H7 (cell line): ENCODE measurements at places on chromosomes 16 and 17.

DNA sequence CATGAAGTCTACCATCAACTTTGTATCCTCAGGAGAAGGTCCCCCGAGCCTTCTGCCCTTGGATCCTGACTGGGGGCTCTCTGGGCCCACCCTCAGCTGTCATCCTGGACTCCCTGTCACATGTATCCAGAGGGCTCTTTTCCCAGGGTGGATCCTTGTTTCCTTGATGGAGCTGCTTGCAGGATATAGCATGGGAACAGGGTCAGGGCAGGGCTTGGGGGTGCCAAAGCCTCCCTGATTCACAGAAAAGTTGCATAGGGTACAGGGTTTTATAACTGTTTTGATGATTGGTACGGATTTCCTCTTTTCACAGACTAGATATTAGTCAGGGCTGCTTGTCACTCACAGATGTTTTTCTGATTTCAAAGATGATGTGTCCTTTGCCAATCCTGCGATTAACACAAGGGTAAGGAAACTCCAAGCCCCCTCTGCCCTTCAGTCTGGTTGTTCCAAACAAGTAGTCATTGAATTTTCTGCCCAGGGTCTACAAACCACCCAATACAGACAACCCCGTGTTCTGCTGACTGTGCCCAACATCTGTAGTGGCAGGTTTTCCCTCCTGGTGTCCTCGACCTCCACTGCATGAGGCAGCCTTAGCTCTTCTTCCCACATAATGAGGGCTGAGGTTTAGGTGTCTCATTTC lies 20.6 kb upstream of the SLC35G3 start:
- DNase-seq = no peak

- DNase-seq = no peak
Measured at GRCh38 chr17:50764734-50765149, 2.6 kb downstream of the ANKRD40CL start.

DNA sequence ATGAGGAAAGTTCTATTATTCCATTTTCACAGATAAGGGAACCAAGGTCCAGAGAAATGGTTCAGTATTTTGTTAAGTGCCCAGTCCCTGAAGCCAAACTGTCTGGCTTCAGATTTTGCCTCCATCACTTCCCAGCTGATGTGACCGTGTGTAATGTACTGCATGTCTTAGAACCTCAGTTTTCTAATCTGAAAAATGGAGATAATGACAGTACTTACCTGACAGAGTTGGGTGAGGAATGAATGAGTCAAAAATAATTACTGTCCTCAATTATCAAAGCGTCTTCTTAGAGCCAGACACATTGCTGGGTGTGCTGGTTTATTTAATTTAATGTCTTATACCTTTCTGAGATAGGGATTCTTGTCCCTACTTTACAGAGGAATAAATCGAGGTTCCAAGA lies 6.7 kb downstream of the ZNF668 start:
- DNase-seq = no peak

DNA sequence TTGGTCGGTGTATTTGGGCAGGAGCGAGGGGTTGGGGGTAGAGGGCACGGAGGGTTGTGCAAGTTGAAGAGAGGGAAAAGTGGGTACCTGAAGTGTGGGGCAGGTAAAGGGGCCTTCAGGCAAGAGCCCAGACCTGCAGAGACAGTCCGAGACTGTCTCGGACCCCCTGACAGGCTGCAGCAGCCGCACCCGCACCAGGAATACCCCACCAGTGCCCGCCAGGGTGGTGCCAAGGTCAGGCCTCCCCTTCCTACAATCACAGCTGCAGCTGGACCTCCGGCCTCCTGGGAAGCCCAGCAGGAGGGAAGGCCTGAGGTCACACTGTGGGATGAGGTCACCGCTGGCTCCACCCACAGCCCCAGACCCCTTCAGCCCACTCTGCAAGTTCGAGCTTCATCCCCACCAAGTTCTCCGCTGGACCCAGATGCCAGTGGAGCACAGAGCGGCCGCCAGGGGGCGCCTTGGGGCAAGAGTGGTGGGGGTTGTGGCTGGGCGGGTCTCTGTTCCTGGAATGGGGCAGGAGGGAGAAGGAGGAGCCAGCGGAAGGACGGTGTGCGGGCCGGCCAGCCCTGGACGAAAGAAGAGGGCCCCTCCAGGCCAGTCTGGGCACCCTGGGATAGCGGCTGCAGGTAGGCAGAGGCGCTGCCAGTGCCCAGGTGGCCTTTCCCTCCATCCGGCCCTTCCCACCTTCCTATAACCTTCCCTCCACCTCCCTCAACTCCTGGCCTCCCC lies at the start of gene HSD3B7:
TSS of gene HSD3B7 (plus strand) at position 539 of the 732 bp plus-strand sequence. CDS start 452 bp downstream, outside the sequence.
- peak; percentile 99 for DNase-seq

- no peak for DNase-seq
Measured at GRCh38 chr17:42975265-42975664, 4.6 kb downstream of the PTGES3L start.

- no peak for DNase-seq
Measured at GRCh38 chr16:70754851-70755600, 45.9 kb downstream of the VAC14 start.

GRCh38 chr16:27287887-27288286 lies 19.3 kb upstream of the NSMCE1 start:
- DNase-seq = no peak

GRCh38 chr17:77193653-77194052 lies 52.9 kb downstream of the SEC14L1 start:
- DNase-seq = peak; percentile 13

DNA sequence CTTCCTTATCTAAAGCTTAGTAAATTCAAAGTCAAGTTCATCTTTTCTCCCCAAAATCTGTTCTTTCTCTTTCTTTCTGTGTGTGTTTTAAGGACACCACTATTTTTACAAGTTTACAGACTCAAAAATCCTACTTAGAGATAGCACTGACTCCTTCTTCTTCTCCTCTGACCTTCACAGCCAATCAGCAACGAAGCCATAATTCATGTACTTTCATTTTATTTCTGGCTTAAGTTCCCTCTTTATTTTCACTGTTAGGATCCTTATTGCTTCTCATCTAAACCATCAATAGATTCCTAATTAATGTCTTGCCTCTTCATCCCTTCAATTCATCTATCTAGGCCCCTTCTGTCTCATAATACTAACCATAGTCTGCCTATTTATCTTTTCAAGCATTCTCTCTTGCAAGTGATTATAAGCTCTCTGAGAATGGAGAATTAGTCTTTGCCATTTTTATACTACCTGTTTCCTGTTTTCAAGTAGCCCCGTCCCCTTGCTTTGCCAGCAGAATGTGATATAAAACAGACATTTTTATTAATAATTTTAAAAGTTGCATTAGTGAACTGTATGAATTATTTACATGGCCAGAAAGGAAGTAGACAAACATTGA lies 27.0 kb downstream of the CDC27 start:
- no peak for DNase-seq

DNA sequence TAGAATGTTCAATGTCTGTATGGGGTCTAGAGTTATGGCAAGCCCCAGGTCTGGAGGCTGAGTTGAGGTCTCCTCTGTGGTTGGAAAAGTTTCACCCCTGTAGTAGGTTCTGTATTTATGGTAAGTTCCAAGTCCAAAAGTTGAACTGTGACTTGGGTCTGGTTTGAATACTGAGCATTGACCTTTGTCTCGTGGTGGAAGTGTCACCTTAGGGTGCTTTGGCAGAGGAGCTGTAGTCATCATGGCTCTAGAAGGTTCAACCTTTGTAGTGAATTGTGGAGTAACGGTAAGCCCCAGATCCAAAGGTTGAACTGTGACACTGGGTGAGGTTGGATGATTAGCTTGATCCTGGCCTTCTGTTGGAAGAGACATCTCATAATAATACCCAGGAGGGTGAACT lies 17.6 kb downstream of the RDM1 start:
- DNase-seq = no peak

DNA sequence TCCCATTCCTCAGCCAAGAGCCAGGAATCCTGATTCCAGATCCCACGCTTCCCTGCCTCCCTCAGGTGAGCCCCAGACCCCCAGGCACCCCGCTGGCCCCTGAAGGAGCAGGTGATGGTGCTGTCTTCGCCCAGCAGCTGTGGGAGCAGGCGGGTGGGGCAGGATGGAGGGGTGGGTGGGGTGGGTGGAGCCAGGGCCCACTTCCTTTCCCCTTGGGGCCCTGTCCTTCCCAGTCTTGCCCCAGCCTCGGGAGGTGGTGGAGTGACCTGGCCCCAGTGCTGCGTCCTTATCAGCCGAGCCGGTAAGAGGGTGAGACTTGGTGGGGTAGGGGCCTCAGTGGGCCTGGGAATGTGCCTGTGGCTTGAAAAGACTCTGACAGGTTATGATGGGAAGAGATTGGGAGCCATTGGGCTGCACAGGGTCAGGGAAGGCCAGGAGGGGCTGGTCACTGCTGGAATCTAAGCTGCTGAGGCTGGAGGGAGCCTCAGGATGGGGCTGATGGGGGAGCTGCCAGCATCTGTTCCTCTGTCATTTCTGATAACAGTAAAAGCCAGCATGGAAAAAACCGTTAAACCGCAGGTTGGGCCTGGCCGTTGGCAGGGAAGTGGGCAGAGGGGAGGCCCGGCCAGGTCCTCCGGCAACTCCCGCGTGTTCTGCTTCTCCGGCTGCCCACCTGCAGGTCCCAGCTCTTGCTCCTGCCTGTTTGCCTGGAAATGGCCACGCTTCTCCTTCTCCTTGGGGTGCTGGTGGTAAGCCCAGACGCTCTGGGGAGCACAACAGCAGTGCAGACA lies at the start of gene SPN:
TSS of gene SPN (plus strand) at position 232 of the 791 bp plus-strand sequence. CDS start at position 714, 482 bp downstream.
- peak; percentile 58 for DNase-seq

GRCh38 chr16:3651461-3652372 lies 2.8 kb upstream of the DNASE1 start:
- peak; percentile 48 for DNase-seq

- no peak for DNase-seq
Measured at GRCh38 chr16:19771796-19772195, 53.7 kb downstream of the IQCK start.

- no peak for DNase-seq
Measured at GRCh38 chr17:74757502-74757901, 9.1 kb downstream of the NHERF1 start.

GRCh38 chr17:35708149-35708548 lies 23.3 kb upstream of the RASL10B start:
- no peak for DNase-seq

- peak; percentile 76 for DNase-seq
Measured at GRCh38 chr16:67847064-67847861, at the start of gene CENPT. Gene CENPT (minus strand): TSS chr16:67847693. CDS start chr16:67833859, 13,834 bp downstream.

DNA sequence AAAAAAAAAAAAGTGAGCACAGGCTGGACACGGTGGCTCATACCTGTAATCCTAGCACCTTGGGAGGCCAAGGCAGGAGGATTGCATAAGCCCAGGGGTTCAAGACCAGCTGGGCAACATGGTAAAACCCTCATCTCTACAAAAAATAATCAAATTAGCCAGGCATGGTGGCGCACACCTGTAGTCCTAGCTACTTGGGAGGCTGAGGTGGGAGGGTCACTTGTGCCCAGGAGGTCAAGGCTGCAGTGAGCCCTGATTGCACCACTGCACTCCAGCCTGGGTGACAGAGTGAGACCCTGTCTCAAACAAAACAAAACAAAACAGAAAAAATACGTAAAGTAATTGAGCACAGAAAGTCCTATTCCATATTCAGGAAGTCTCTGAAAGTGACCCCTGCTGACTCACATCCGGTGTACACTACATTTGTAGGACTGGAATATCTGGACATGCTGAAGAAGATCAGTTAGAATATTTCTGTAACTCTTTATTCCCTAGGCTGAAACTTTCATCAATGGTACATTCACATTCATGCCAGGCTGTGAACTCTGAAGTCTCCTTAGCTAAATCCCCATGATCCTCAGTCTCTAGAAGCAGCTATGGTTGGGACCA lies 66.0 kb upstream of the HAS3 start:
- no peak for DNase-seq

- no peak for DNase-seq
Measured at GRCh38 chr17:2949469-2950044, 113.8 kb downstream of the OR1D5 start.

DNA sequence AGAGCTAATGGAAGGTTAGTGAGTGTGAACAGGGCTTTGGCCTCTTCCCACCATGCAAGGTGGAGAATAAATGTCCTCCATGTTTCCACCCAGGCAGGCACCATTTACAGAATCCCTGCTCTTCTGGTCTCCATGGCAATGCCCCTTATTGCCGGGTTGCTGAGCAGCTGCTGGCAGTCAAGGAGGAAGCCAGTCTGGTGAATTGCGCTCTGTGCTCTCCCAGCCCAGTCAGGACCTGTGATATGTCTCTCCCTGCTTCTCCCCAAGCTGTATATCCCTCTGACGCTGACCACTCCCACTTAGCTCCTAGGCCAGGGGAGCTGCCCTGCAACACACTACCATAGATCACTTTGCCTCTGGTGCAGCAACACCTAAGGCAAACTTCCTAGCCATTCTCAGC lies 402.1 kb upstream of the ERCC4 start:
- no peak for DNase-seq

- no peak for DNase-seq
Measured at GRCh38 chr16:4081521-4082021, 34.7 kb downstream of the ADCY9 start.

- peak; percentile 89 for DNase-seq
Measured at GRCh38 chr17:73710095-73710592, 65.9 kb upstream of the SDK2 start.
